ENCODE measurements at places on chromosomes 2 and 18. TPM values are rescaled to one million over a fixed set of nuclear protein-coding genes. Genes with fewer than 3 reads are reported as not detected.

The CFAP65 gene
- 0.05 TPM for total RNA-seq

The DSG4 gene
- under 0.01 TPM for total RNA-seq

The GALNT3 gene
- total RNA-seq, result 2.6 TPM

The KCNJ13 gene
- total RNA-seq, result 0.24 TPM

The ASPRV1 gene
- 1.5 TPM for total RNA-seq

The CPSF3 gene
- total RNA-seq, result 51.3 TPM

The CHST9 gene
- 0.24 TPM for total RNA-seq

The GPATCH11 gene
- 9.0 TPM for total RNA-seq

The CD28 gene
- total RNA-seq, result 42.8 TPM

The NETO1 gene
- total RNA-seq, result 0.33 TPM

The INHBB gene
- 0.09 TPM for total RNA-seq

The CCT4 gene
- 179 TPM for total RNA-seq

The MOGAT1 gene
- total RNA-seq, result not detected

The SIGLEC15 gene
- 0.42 TPM for total RNA-seq

The TMEM200C gene
- total RNA-seq, result 0.19 TPM

The SP140L gene
- 11.9 TPM for total RNA-seq

The HOXD8 gene
- 1.5 TPM for total RNA-seq

The ATG16L1 gene
- 23.4 TPM for total RNA-seq

The RAPGEF4 gene
- 2.0 TPM for total RNA-seq

Data from thymus (tissue), 14 donors.